ENCODE measurements at places on chromosomes 11 and 22.

- no peak for DNase-seq
Measured at GRCh38 chr11:126990716-126991480, 9.7 kb downstream of the KIRREL3 start.

DNA sequence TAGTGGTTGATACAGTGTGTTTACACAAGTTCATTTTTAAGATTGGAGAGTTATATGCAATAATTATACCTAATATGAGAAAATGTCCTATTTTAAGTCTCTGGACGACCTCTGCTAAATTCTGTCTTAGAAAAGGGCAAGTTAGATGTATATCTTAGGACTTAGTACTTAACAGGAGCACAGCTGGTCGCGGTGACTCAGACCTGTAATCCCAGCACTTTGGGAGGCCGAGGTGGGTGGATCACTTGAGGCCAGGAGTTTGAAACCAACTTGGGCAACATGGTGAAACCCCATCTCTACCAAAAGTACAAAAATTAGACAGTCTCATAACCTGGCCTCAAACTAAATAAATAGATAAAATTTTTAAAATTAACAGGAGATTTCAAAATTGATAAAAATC is 27.2 kb downstream of the BSX start:
- no peak for DNase-seq

GRCh38 chr11:86978756-86979608 is 23.8 kb upstream of the FZD4 start:
- no peak for DNase-seq

GRCh38 chr11:15483205-15483604 is 368.5 kb downstream of the INSC start:
- no peak for DNase-seq

DNA sequence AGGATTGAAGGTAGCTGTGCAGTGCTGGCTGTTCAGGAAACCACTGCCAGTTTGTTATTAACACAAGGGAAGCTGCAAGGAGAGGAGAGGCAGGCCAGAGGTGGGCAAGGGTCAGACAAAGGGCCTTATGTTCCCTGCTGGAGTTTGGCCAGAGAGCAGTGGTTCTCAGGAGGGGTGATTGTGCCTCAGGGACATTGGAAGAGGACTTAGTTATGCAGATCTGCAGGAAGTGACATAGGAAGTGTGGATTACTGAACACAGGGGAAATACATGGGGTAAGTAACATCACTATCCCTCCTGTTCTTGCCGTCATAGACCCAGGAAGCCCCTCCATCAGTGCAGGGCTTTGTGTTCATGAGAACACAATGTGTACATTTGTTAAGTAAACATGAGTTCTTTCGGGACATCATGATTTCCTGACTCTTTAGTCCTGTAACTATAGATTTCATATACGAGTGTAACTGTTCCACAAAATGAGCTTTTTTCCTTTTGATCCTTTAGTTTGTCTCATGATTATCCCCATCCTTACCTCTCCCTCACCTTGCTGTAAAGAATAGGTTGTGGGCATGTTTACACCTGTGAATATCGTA is 5.9 kb downstream of the SRRD start:
- DNase-seq, result no peak

GRCh38 chr22:36486619-36487384 is 5.4 kb upstream of the TXN2 start:
- no peak for DNase-seq

DNA sequence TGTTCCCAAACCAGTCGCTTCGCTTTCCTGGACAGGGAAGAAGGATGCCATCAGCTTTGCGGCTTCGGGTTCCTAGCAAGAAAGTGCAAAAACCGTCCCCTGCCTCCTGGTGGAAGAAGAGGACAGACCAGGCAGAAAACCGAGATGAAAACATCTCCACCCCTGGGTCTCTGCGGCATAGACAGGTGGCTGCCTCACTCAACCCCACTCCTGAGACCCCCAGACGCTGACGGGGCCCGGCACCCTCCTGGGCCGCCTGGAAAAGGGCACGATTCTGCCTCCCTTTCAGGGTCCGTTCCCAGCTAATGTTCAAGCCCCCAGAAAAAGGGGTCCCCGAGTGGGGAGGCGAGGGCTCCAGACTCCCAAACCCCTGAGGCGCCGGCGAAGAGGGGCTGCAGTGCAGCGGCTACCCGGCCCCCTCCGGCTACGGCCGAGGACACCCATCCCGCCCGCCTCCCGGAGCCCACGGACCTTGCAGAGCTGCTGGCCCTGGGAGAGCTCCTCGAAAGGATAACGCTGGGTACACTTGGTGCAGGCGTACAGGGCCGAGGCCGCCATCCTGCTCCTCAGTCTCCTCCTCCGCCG is 569 bp downstream of the FAM76B start:
- DNase-seq, result no peak

DNA sequence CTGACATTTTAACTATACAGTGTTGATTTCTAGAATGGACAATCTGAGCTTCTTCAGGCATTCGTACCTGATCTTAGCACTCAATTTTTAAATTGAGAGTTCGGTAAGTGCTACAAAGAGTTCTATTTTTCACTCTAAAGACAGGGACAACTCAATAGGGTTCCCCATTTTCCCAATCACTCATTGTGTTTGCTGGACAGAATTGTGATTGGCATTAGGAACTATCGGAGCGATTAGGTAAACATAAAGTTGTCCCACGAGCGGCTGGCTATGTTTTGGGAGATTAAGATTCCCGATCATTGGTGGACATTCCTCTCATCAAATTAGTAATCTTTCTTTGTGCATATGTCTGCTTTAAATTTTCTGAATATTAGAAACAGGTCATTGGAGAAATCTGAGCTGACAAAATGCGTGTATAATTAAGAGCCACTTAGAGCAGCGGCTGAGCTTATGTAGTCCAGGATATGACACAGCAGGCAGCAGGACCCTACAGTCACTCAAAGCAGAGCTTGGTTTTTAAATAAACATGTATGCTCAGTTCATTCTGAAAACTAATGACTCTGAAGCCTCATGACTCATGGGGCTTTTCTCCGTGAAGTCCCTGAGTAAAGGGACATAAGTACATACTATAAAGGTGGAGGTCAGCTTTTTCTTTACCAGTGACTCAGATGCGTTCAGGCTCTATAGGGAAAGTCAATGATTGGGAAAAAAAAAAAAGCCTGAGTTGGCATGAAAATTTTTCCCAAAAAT is 109.4 kb downstream of the GRIA4 start:
- DNase-seq, result peak; percentile 67

- no peak for DNase-seq
Measured at GRCh38 chr11:57311109-57311936, 13.4 kb downstream of the TNKS1BP1 start.

DNA sequence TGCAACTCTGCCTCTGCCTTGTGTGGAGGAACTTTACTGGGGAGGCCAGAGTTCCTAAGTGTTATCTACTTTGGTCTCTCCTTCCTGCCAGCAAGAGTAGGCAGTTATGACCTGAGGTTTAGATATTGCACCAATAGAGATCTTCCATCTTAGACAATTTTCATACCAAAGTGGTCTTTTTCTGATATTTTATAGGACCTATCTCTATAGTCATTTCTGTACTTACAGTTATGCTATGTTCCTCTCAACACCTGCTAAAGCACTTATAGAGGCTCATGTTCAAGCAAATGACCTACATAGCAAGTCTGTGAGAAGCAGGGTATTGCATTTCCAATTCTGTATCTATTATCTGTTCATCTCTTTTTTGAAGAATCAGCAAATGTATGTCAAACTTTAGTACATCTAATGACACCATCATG is 80.8 kb downstream of the HORMAD2 start:
- no peak for DNase-seq

DNA sequence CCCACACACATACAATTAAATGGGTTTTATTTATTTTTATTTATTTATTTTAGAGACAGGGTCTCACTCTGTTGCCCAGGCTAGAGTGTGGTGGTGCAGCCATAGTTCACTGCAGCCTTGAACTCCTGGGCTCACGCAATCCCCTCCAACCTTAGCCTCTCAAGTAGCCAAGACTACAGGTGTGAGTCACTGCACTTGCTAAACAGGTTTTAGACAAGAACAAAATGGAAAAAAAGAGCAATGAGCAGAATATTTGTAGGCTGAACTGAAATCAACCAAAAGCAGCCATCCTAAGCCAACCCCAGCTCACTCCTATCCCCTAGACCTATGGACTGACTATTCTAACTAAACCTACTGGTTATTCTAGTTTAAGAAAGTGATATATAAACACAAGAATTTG is 37.8 kb downstream of the MRE11 start:
- no peak for DNase-seq

DNA sequence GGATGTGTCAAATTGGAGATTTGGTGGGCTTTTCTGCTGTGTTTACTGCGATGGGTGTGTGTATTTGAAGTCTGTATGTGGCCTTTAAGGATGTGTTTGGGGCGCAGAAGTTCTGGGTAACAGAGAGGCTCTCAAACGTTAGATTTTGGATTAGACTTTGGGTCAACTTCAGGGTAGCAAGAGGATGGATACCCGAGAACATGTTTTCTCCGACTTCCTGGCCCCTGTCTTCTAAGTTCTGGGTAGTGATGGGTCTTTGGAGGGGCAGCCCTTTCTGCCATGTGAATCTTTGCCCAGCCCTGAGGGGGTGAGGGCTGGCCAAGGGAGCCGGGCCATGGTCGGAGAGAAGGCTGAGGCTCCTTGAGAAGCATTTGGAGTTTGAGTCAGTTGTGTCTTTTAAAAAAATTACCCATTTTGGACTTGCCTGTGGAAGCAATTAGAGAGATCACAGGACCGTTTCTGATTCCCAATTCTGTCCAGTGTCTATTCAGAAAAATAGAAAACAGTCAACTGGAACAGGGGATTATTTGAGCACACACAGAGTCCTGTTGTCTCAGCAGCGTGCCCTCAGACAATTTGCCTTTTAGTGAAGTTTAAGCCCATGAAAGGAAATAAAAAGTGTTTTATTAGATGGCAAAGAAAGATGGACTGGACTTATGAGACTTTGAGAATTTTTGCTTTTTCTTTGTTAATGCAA is 114.4 kb downstream of the PTPRJ start:
- no peak for DNase-seq

- no peak for DNase-seq
Measured at GRCh38 chr22:46897246-46897623, 134.8 kb downstream of the TBC1D22A start.

DNA sequence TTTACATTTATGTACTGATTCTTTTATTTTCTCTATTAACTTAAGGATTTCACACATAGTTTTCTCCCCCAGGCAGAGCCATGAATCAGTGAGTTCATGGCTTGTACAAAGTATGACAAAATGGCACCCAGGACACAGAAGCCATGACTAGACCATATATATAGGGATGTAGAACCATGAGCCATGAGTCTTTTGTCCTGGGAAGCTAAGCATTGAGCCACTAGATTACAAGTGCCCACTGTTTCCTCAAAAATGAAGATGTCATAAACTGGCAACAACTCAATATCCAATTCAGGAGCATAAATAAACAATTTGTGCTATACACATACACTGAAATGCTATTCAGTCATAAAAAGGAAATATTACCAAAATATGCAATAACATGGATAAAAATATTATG is 36.2 kb downstream of the CARD18 start:
- DNase-seq, result no peak

- no peak for DNase-seq
Measured at GRCh38 chr11:46417711-46418110, 26.1 kb upstream of the CHRM4 start.

GRCh38 chr11:118938491-118939403 is 13.0 kb upstream of the BCL9L start:
- no peak for DNase-seq

DNA sequence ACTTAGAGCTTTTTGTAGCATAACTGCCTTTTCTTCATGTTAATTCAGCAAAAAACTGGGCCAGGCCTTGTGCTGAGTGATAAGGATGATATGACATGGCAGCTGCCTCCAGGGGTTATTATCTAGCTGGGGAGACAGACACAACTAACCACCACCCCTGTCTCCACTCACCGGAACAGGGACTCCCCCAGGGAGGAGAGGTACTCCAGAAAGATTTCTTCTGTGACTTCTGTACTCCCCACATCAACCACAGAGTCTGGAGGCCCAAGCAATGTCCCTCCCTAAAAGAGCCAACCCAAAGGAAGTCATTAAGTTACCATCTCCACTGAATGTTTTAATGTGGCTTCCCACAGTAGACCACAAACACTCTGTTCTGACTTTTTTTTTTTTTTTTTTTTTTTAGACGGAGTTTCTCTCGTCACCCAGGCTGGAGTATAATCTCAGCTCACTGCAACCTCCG is 14.3 kb upstream of the PMM1 start:
- no peak for DNase-seq

GRCh38 chr11:128465531-128465930 is 121.8 kb downstream of the ETS1 start:
- DNase-seq, result no peak

DNA sequence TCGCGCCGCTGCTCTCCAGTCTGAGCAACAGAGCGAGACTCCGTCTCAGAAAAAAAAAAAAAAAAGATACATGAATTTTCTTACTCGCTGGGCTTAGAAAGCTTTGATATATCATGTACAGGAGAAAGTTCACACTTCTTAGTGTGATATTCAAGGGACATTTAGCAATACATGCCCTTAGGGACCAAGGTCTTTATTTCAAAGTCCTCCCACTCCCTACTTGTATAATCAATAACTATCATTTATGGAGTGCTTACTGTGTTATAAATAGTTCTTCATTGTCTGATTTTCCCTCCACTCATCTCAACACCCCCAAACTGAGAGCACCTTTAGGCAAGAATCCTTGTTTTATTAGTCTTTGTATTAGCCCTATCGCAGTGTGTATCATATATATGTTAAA is 103.3 kb downstream of the UVRAG start:
- DNase-seq, result no peak

DNA sequence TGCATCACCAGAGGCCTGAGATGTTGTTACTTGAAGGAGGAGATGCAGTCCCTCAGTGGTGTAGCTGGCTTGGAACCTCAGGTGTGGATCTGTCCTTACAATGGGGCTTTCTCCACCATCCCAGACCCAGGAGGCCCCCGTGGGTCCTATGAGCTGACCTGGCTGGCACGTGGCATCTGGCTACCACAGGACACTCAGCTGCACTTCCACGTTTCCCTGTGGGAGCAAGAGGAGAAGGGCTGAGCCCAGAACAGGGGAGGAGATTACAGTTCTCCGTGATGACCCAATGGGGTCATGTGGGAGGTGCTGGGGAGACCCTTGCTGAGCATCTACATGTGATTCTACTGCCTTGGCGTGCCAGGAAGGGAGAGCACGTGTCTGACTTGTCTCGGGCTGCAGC is 1448.4 kb downstream of the TBC1D22A start:
- DNase-seq, result no peak

DNA sequence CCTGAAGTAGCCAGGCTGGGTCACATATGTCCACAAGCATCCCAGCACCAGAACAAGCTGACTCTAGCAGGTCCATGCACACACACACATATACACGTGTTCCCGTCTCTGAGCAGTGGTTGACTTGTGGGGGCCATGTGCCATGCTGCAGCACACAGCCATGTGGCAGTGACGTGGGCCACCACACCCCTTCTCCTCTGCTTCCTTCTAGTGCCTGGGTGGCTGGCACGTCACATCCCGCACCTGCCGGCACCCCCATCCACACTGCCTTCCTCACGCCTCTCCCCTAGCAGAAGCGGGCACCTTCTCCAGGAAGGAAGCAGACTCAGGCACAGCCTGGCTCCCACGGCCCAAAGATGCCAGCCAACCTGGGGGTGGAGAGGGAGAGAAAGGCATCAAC is 9.5 kb downstream of the SYT7 start:
- no peak for DNase-seq
